ENCODE measurements at places on chromosomes 5 and 9.
A peak's percentile ranks its signal among the peaks of the same experiment; 100 is the strongest.

- peaks cover 6% of the 10 kb centered on the region for H3K4me1 ChIP-seq
- H3K27ac ChIP-seq: no peak overlapping the region
- no peaks in the 10 kb centered on the region for H3K27me3 ChIP-seq
- no peak for DNase-seq
Measured at GRCh38 chr9:110047955-110048402, 160.0 kb downstream of the C9orf152 start.

DNA sequence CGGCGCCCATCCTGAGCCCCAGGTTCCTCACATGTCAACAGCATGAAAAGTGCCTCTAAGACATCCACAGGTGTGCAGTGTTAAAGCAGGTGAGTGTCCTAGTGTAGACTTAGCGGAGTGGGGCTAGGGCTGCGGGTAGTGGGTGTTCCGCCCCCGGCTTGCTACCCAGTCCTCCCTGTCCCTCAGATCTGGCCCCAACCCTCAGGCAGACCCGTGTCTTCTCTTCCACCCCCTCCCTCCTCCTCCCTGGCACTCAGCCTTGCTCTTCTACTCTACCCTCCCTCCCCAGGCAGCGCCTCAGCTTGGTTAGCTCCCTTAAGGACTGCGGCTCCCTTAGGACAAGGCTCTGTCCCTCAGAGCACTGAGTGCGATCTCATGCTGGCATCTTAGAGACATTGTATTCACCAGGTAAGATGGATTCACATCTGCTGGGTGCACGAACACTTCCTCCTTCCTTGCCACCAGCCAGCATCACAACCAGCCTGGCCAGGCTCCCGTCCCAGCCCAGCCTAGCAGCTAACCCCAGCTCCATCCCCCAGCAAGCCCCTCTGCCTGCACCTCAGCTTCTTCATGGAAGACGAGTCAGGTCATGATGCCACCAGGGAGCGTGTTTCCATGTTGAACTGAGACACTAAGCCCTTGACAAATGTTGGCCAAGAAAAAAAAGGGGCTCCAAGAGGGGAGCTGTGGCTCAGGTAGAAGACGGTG, 46.8 kb downstream of the NSUN2 start:
- DNase-seq: no peak
- no peak overlapping the region for H3K27ac ChIP-seq
- H3K27me3 ChIP-seq: peaks cover 8% of the 10 kb centered on the region
- H3K4me3 ChIP-seq: no peak overlapping the region

DNA sequence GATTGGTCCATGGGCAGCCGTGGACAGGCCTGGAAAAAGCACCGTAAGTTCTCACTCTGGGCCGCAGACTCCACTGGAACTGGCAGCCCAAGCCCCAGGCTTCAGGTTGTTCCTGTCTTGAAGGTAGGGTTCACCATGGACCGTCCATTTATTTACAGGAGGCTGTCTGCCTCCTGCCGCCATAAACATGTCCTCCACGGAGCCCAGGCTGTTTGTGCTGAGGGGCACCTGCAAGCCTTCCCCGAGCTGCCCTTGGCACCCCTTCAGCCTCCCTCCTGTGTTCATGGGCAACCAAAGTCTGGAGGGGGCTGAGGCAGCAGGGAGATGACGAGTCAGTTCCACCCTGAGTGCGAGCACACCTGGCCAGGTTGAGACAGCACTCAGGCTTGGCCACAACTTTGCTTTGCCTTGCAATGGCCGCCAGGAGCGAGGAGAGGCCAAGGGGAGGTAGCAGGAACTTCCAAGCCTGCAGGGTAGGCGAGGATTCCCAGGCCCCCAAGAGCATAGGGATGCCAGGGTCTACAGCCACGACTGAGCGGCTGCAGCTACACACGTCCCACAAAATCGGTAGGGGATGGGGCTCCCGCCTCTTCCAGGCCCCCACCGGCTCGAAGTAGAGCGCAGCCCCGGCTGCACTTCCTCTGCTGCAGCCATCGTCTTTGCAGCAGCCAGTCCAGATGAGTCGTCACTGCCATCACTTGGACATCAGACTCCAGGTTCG, 1625.6 kb upstream of the ACO1 start:
- peak; percentile 21 for DNase-seq
- no peaks in the 10 kb centered on the region for H3K4me1 ChIP-seq
- no peaks in the 10 kb centered on the region for H3K27me3 ChIP-seq
- H3K36me3 ChIP-seq: no peaks in the 10 kb centered on the region

DNA sequence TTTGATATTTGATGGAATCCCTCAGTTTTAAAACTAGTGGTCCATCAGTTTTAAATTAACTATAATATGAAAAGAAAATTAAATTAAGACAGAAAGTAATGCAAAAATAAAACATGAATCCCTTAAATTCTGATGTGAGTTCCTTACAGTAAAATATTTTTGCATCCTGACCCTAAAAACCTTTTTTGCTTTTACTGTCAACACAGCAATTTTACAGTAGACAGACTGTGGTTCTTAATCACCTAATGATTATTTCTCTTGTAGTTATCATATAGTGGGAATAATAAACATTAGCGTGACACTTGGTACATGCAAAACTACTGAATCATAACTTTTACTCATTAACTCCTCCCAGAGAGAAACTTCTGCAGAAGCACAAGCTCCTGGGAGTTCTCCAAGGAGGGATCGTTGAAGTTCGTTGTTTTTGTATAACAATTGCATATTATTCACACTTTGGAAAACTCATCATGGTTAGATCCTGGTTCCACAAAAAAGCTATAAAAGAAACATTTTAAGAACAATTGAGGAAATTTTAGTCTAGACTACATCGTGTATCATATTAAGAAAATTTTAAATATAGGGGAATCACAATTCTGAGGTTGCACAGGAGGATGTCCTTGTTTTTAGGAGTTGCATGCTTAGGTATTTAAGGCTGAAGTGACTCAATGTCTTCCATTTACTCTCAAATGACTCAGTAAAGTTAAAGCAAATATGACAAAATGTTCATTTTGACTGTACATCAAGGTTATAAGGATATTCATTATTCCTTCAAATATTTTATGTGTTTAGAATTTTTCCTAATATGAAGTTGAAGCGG, 88.2 kb upstream of the NIPAL4 start:
- no peak for DNase-seq
- no peaks in the 10 kb centered on the region for H3K27me3 ChIP-seq
- H3K27ac ChIP-seq: no peak overlapping the region
- peaks cover 3% of the 10 kb centered on the region for H3K36me3 ChIP-seq
